ENCODE measurements at places on chromosomes 5 and 9.

GRCh38 chr9:95653246-95653645 is 136.5 kb upstream of the PTCH1 start:
- no peak for DNase-seq

DNA sequence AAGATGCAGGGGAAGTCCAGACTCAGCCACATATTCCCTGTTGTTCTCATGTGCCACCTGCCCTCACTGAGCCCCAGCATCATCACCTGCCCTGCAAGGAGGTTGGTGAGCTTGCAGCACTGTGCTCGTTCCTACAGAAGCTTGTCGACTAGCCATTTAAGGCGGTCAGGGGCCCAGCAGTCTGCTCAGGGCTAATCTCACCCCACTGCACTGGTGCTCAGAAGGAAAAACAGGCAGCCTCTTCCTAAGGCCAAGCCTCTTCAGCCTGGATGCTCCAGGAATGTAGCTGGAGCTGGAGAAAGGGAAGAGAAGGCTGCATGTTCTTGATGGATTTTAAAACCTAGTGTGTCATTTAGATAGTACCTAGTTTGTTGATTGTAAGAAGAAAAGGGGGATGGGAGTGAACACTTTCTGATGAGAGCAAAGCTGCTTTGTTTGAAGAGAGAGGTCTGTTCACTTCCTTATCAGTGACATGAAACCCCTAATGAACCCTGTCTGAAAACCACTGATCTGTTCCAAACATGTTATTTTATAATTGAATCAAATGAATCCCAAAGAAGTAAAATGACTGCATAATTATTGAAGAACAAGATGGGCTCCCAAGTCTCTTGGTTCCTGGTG is 10.6 kb upstream of the ASPN start:
- peak; percentile 1 for DNase-seq

- DNase-seq: no peak
These were observed 20.4 kb upstream of the KIF12 start for GRCh38 chr9:114119242-114120191.

- no peak for DNase-seq
These were observed 50.4 kb downstream of the SPATA31C2 start for GRCh38 chr9:88087906-88088305.

GRCh38 chr9:93965830-93966577 is 10.8 kb upstream of the BARX1 start:
- DNase-seq: no peak

DNA sequence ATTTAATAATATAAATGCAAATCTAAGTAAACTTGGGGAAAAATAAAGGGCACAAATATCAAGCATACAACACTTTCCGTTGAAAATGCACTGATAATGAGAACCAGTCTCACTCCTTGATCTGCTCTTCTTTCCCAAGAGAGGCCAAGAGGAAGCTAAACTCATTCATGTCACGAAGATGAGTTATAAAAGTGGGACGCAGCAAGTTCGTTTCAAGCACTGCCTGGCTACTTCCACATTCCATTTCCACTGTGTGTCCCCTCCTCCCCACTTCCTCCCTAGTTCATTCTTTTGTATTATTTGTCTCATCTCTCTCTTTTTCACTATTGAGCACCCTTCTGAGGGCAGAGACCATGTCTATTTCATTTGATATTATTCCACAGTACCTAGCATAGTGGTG is 158.1 kb downstream of the SLC24A2 start:
- no peak for DNase-seq

GRCh38 chr9:99103901-99104458 is 933 bp upstream of the TGFBR1 start:
- peak; percentile 49 for DNase-seq

DNA sequence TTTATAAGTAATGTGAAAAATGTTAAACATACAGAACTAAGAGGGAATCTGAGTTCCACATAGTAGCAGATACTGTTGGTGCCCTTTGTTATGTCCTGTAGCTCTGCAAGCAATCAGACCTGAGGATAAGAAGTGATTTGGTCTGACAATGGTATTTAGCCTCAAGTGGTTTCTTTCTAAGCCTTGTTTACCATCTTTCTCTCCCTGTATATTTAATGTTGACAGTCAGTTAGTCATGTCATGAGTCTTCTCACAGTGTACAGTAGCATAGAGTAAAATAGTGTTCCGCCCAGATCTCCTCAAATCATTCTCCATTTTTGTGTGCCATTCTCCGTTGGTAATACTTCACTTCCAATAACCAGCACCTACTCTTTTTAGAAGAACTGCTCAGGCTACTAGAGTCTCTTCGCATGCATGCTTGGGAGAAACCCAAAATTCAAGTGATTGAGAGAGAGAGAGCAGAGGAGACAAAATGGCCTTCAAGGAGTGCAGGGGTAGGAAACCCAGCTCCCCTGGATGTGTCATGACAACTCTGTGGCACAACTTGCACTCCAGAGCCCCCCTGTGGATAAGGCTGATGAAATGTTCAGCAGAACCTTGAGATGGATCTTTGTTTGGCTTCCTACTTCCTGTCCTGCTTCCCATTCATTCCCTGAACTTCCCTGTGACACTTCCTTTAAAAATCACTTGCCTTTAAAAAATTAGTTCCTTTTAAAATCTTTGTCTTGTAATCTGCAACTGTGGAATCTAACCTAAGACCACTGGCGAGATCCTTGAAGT is 129.2 kb upstream of the FST start:
- DNase-seq: no peak

GRCh38 chr5:6311568-6312501 is 66.5 kb downstream of the MED10 start:
- DNase-seq: no peak

GRCh38 chr5:177428574-177429217 is 2.2 kb downstream of the GRK6 start:
- DNase-seq: no peak

GRCh38 chr5:105638437-105638836 is 2032.3 kb downstream of the EFNA5 start:
- no peak for DNase-seq

- DNase-seq: no peak
These were observed 275.1 kb downstream of the SLF1 start for GRCh38 chr5:94893412-94894135.

DNA sequence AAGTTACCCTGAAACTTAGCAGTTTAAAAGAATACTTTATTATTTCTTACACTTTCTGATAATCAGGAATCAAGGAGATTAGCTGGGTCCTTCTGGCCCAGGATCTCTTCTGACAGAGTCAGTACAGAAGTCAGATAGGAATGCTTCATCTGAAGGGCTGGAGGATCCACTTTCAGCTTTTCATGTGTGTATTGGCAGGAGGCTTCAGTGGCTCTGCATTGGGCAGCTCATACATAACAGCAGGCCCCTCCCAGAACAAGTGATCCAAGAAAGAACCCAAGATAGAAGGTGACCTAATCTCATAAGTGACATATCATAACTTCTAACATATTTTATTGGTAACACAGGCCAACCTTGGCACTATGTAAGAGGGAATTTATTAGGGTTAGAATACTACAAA is 258.4 kb downstream of the HCN1 start:
- DNase-seq: no peak

DNA sequence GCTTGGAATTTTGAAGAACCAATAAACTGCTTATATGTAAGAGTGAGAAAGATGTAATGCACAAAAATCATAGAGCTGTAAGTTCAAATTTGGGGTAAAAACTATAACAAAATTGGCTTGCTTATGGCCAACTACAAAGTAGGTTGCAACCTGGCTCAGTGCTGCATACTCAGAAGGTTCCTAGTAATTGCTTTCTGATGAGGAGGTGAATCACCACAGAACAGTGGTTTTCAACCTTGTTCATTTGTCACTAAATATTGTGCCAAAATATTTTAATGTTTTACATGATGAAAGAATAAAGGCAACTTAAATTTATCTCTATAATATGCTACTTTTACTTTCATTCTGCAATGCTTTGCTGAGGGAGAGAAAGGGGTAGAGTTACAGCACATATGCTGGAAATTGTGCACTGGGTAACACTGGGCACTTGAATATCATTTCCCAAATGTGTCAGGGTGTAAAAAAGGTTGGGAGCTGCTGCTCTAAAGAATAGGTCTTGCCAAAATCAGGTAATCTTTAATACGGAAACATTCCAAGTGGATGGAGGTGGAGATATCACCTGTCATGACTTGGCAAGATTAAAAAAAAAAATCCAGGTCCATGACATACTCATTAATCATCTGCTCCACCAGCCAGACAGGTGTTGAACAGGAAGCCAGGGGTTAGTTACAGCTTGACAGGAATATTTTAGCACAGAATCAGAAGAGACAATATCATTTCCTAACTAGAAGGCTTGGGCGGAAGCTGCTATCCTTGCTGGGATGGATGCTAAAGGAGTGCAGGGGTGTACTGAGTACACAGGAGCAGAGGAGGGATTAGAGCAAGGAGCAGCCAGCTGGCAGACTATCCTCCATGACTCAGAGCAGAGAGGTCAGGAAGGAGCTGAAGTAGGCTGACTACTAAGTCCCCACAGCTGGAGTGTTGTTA is 34.6 kb upstream of the CCL21 start:
- DNase-seq: no peak

GRCh38 chr5:4855880-4856279 is 284.2 kb upstream of the ADAMTS16 start:
- DNase-seq: no peak
